ENCODE measurements at places on chromosomes 3 and 15. TPM values are rescaled to one million over a fixed set of nuclear protein-coding genes. Genes with fewer than 3 reads are reported as not detected.

The SCN11A gene
- total RNA-seq = 1.7 TPM

The SLC6A11 gene
- not detected for total RNA-seq

The THSD4 gene
- total RNA-seq = 10.7 TPM

The ABHD10 gene
- 20.9 TPM for total RNA-seq

The SLC28A1 gene
- 61.1 TPM for total RNA-seq

The KCNAB1 gene
- 1.7 TPM for total RNA-seq

The PAQR5 gene
- 19.4 TPM for total RNA-seq

The WNT5A gene
- total RNA-seq = 8.4 TPM

The ZPLD1 gene
- total RNA-seq = not detected

The ASB14 gene
- not detected for total RNA-seq

- H3K27ac ChIP-seq = no peak overlapping the region
- H3K27me3 ChIP-seq = no peaks in the 10 kb centered on the region
- no peak for DNase-seq
- no peaks in the 10 kb centered on the region for H3K4me1 ChIP-seq
- no peak overlapping the region for H3K4me3 ChIP-seq
Observed at GRCh38 chr3:178389258-178389657, 147.0 kb upstream of the KCNMB2 start.

- H3K4me3 ChIP-seq = no peak overlapping the region
- no peak for DNase-seq
- no peak overlapping the region for H3K27ac ChIP-seq
- no peaks in the 10 kb centered on the region for H3K27me3 ChIP-seq
Observed at GRCh38 chr3:66858656-66859381, 139.3 kb upstream of the KBTBD8 start.

GRCh38 chr3:43194490-43195114, 88.7 kb upstream of the POMGNT2 start:
- H3K4me3 ChIP-seq = no peak overlapping the region
- H3K27me3 ChIP-seq = no peaks in the 10 kb centered on the region
- peak overlapping the region; percentile 69 for H3K27ac ChIP-seq
- no peaks in the 10 kb centered on the region for H3K36me3 ChIP-seq
- no peaks in the 10 kb centered on the region for H3K4me1 ChIP-seq

GRCh38 chr15:31605467-31605931, 278.9 kb downstream of the KLF13 start:
- H3K27me3 ChIP-seq = no peaks in the 10 kb centered on the region
- no peak overlapping the region for H3K4me3 ChIP-seq
- no peaks in the 10 kb centered on the region for H3K36me3 ChIP-seq
- DNase-seq = no peak
- no peak overlapping the region for H3K27ac ChIP-seq

DNA sequence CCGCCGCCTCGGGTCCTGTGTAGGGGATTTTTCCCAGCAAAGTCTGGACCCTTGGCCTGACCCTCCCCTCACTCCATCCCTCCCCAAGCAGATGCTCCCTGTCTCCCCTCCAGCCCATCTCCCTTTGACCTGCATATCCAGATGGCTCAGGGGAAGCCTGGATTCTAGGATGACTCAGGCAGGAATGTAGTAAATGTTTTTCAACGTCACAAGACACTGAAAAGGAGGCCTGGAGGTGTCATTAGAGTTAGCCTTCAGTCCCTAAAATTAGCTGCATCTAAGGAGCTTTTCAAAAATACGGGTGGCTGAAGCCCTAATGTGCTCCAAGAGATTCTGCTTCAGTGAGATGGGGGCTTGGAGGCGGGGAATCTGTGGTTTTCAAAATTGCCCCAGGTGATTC, 7.2 kb downstream of the ACAN start:
- H3K4me3 ChIP-seq = no peak overlapping the region
- H3K27me3 ChIP-seq = no peaks in the 10 kb centered on the region
- no peaks in the 10 kb centered on the region for H3K36me3 ChIP-seq
- no peaks in the 10 kb centered on the region for H3K4me1 ChIP-seq

DNA sequence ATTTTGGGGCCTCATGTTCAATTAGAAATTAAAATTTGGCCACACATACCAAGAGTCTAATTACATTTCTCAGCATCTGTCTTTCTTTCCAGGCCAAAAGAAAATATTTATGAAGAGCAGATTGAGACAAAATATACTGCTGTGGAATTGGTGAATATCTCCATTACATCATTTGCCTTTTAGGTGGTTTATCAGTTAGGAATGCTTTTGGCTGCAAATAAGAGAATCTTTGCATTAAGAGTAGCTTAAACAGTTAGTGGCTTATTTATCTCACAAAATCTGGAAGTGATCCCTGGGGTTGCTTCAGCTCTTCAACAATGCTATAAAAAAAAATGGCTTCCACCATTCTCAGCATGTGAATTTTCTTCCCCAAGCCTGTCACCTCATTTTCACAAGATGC, 308.7 kb downstream of the MAGI1 start:
- no peaks in the 10 kb centered on the region for H3K36me3 ChIP-seq
- DNase-seq = no peak
- H3K27me3 ChIP-seq = no peaks in the 10 kb centered on the region
- H3K4me3 ChIP-seq = no peak overlapping the region
- peaks cover 11% of the 10 kb centered on the region for H3K4me1 ChIP-seq
- H3K27ac ChIP-seq = no peak overlapping the region

DNA sequence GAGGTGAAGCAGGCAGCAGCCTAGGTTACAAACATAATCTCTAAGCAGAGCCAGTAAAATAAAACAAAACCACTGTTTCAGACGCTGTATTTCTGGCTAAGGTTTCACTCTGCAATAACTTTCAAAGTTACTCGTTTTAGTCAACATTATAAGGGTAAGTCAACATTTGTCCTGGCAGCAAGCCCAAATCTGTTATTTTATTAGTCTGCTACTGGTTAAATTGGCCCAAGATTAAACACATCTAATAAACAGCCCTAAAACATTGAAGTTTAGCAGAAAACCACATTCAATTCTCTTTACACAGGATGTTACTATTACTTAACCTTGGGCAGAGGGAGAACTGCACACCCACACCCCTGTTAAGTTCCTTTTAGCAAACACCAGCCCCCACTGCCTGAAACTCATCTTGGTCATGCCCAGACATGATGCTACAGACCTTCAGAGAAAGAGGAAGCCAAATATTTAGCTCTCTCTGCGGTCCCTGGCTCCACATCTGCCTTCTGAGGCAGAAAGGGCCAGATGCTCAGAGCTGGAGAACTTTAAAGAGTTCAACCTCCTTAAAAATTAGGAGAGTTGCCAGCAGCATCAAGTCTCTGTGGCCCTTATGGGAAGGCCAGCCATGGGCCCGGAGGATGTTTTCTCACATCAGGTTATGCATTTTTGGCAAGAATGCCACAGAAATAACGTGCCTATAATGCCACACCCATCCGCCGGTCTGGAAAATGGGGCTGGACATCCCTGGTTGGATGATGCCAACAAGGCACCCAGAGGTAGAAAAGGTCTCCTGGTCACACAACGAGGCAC, 17.9 kb downstream of the ARHGEF3 start:
- no peaks in the 10 kb centered on the region for H3K4me1 ChIP-seq
- H3K27me3 ChIP-seq = no peaks in the 10 kb centered on the region

DNA sequence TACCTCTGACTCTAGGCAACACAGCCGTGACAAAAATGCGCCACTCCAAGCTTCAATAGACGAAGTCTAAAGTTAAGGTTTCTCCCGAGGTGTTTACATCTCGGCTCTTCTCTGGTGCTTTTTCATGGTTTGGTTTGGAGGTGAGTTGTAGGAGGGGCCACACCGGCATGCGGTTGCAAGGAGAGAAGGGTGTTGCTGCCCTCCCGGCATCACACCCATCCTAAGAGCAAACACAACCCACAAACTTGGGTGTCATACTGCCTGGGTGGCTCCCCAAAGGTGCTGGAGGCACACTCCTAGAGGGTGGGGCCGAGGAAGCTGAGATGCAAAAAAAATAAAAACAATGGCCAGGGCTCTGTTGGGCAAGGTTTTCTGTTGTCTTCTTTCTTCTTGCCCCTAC, 225.2 kb upstream of the ICE2 start:
- no peaks in the 10 kb centered on the region for H3K4me1 ChIP-seq
- no peak overlapping the region for H3K4me3 ChIP-seq
- no peak overlapping the region for H3K27ac ChIP-seq
- DNase-seq = peak; percentile 68
- no peaks in the 10 kb centered on the region for H3K36me3 ChIP-seq

DNA sequence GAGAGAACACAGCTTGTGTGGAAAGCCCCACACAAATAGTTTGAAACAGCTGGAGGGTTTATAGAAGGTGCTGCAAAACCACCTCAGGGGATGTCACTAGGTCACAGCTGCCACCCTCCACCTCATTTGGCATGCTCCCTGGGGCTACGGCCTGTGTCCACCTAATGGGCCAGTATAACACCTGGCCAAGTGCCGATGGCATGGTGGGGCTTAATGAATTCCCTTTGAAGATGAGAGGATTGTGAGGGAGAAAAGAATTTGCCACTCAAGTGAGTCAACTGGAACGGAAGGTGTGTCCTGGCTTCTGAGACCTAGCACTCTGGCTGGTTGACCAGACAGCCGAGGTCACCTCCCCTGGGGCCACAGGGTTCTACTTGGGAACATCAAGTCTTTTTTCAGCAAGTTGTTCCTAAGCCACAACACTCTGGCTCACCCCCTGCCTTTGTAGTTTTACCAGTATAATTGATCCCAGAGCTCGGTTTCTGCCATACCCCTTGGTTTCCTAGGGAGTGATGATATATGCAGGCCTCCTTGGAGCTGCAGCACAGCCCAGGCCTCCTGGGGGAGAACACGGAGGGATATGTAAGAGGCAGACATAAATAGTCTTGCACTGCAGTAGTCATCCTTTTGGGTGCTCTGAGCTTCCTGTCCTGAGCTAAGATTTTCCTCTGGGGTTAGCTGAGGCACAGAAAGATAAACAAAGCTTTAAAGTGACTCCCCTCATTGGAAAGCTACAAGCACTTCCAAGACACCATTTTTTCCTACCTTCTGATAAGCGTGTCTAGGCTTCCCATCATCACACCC, 178.2 kb upstream of the LPP start:
- no peak overlapping the region for H3K4me3 ChIP-seq
- peaks cover 7% of the 10 kb centered on the region for H3K4me1 ChIP-seq
- no peak for DNase-seq

DNA sequence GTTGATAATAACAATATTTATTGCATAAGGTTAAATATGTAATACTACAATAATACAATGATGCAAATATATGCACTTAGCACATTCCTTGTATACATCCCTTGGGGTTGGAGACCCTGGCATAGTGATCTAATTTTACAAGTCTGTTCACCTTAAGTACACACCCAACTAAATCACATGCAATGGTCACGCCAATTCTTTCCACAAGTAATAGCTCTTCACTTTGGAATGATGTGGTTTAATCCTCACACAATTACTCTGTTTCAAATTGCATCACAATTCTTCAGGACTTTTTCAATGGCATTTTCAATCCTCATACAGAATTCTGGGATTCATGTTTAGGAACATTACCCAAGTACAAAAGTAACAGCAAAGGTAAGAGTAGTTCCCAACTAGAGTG, 27.3 kb upstream of the SPRED1 start:
- H3K36me3 ChIP-seq = no peaks in the 10 kb centered on the region
- DNase-seq = no peak
- H3K27me3 ChIP-seq = no peaks in the 10 kb centered on the region
- H3K4me3 ChIP-seq = no peak overlapping the region

DNA sequence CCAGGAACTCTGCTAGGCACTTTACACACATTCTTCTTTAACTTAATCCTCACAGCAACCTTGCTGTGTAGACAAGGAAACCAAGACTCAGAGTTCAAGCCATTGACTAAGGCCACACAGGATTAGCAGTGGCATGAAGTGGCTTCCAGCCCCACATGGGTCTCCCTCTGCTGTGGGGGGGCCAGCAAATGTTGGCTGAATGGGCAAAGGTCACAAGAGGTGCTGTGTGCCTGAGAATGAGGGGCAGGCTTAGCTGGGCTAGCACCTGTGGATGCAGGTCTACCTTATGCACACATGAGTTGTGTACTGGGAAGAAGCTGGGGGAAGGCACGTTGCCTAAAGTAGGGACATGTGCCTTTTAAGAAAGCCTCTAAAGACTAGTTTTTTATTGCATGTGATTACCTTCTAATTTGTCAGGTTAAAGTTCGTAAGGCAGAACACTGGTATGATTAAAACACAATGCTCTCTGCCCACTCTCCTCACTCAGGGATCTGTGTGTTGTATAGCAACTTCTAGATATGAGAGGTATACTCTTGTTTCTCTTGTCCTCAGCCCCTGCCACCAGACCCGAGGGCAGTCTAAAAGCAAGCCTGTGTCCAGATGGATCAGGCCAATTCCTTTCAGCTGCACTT, 10.9 kb downstream of the BAHD1 start:
- H3K27me3 ChIP-seq = no peaks in the 10 kb centered on the region
- H3K4me3 ChIP-seq = no peak overlapping the region
- H3K4me1 ChIP-seq = peaks cover 18% of the 10 kb centered on the region
- H3K27ac ChIP-seq = peak overlapping the region; percentile 87
- H3K36me3 ChIP-seq = no peaks in the 10 kb centered on the region

GRCh38 chr15:59096429-59096828, 8.5 kb upstream of the CCNB2 start:
- no peaks in the 10 kb centered on the region for H3K27me3 ChIP-seq
- no peak for DNase-seq
- H3K4me1 ChIP-seq = no peaks in the 10 kb centered on the region
- no peak overlapping the region for H3K27ac ChIP-seq
- no peaks in the 10 kb centered on the region for H3K36me3 ChIP-seq

DNA sequence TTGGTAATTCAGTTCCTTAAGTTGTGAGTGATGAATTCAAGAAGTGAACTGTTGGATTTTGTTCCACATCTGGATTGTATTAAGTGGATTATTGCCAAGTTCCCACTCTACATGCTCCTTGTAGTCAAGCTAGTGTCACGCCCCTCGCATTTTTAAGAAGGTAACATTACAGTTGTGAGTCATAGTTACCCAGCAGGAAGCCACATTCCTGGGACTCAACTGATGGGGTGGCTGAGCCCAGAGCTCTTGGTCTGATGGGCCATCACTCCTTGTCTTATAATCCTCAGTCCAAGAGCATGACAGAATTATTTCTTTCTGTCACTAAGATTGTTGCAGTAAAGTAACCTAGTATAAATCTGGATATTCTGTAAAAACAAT, 102.7 kb downstream of the PTPRG start:
- H3K27me3 ChIP-seq = no peaks in the 10 kb centered on the region
- H3K4me1 ChIP-seq = no peaks in the 10 kb centered on the region
- H3K4me3 ChIP-seq = no peak overlapping the region
- H3K36me3 ChIP-seq = no peaks in the 10 kb centered on the region

DNA sequence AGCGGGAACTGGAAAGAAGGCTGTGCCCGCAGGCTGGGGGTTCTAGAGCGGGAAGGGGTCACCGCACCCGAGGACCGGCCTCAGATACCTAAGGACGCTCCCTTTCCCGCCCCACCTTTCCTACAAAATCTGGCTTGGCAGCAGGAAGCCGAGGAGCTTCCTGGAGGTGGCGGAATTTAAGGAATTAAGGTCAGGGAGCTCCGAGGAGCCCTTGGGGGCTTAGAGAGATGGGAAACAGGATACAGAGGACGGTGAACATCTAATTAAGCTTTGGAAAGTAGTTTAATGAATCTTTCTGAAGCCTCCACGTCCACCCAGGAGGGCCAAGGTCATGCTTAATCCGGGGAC, 507 bp upstream of the AP3B2 start:
- peaks cover 11% of the 10 kb centered on the region for H3K4me1 ChIP-seq
- H3K4me3 ChIP-seq = peak overlapping the region; percentile 98
- no peak overlapping the region for H3K27ac ChIP-seq
- DNase-seq = no peak
- H3K36me3 ChIP-seq = no peaks in the 10 kb centered on the region
- no peaks in the 10 kb centered on the region for H3K27me3 ChIP-seq

GRCh38 chr3:69422751-69423150, 36.9 kb upstream of the FRMD4B start:
- H3K27ac ChIP-seq = no peak overlapping the region
- no peak for DNase-seq
- no peaks in the 10 kb centered on the region for H3K27me3 ChIP-seq
- H3K4me3 ChIP-seq = no peak overlapping the region
- H3K36me3 ChIP-seq = no peaks in the 10 kb centered on the region
- H3K4me1 ChIP-seq = no peaks in the 10 kb centered on the region
